Fibroblast of lung (primary cell): ENCODE measurements at places on chromosomes 2 and 18. TPM values are rescaled to one million over a fixed set of nuclear protein-coding genes. Genes with fewer than 3 reads are reported as not detected.
A peak's percentile ranks its signal among the peaks of the same experiment; 100 is the strongest.

GRCh38 chr2:11343650-11344341 is 640 bp downstream of the ROCK2 start:
- peak overlapping the region; percentile 86 for H3K27ac ChIP-seq
- H3K27me3 ChIP-seq = no peaks in the 10 kb centered on the region
- no peak for DNase-seq
- H3K4me1 ChIP-seq = peaks cover 9% of the 10 kb centered on the region
- H3K36me3 ChIP-seq = no peaks in the 10 kb centered on the region
- H3K4me3 ChIP-seq = peak overlapping the region; percentile 95

DNA sequence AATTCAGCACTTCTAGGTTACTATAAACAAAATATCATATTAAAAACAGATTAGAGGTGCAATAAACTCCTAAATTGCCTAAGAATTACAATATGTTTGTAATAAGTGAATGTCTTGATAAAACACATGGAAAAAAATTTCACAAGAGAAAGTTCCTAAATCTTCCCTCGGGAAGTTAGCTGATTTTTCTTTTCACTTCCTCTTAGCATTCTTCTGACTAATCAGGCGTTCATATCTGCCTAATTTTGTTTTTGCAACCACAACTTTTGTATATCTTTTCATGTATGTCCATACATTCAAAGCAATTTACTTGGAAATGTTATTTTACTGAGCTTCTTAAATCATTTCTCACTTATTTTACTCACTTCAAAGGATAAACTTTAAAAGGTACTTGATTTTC is 88.5 kb downstream of the RTTN start:
- no peaks in the 10 kb centered on the region for H3K27me3 ChIP-seq
- H3K27ac ChIP-seq = no peak overlapping the region
- H3K4me1 ChIP-seq = no peaks in the 10 kb centered on the region
- peak; percentile 24 for DNase-seq
- no peak overlapping the region for H3K4me3 ChIP-seq
- H3K36me3 ChIP-seq = no peaks in the 10 kb centered on the region

DNA sequence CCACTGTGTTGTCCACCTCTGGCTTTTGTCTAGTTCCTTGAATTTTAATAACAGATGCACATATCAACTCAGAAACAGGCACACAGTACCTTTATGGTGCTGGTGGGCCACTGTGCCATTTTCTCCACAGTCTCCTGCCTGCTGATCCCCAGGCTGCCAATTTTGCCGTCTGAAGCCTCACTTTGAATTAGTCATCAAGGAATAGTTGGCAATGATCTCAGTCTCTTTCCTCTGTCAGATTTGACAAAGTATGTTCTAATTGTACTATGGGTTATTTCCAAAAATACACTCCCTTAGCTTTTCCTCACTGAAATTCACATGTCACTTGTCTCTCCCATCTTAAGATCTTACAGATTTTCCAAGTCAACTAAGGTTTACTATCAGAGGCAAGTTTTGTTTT is 140.7 kb downstream of the ZNF516 start:
- no peaks in the 10 kb centered on the region for H3K27me3 ChIP-seq
- H3K36me3 ChIP-seq = no peaks in the 10 kb centered on the region
- H3K27ac ChIP-seq = no peak overlapping the region
- no peak overlapping the region for H3K4me3 ChIP-seq
- H3K4me1 ChIP-seq = peaks cover 5% of the 10 kb centered on the region
- peak; percentile 81 for DNase-seq

Gene ANTXR1
- 44.6 and 45.5 TPM in 2 replicates for total RNA-seq

- peaks cover 7% of the 10 kb centered on the region for H3K4me1 ChIP-seq
- DNase-seq = peak; percentile 79
- H3K27me3 ChIP-seq = no peaks in the 10 kb centered on the region
- no peak overlapping the region for H3K4me3 ChIP-seq
- H3K27ac ChIP-seq = peak overlapping the region; percentile 46
Observed at GRCh38 chr2:75570948-75571729, 10.4 kb upstream of the EVA1A start.

Gene METTL4
- 9.8 and 12.2 TPM in 2 replicates for total RNA-seq

DNA sequence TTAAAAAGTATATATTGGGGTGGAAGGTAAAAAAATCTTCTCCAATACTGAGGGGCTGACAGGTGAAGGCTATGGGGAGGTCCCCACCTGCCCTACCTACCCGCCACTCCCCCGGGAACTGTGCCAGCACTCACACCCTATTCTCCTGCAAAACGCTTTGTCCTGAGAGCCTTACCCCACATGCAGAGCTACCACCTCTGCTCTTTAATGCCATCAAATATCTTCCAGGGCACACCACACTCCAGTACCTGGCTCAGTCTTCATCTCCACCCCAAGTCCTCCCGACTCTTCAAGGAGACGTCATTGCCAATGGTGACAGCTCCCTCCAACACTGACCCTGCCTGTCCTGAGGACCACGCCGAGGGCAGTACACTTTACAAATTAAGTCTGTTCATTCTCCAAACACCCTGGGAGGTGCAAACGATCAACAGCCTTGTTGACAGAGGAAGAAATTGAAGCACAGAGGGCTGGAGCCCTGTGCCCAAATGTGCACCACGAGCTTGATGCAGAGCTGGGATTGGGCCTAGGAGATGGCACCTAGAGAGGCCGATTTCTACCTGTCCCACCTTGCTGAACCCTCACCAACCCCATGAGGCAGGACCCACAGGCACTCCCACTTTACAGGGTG is 6.0 kb upstream of the GPR55 start:
- no peaks in the 10 kb centered on the region for H3K36me3 ChIP-seq
- H3K4me1 ChIP-seq = peaks cover 2% of the 10 kb centered on the region
- no peak overlapping the region for H3K4me3 ChIP-seq
- peaks cover 3% of the 10 kb centered on the region for H3K27me3 ChIP-seq
- no peak for DNase-seq

Gene GALR1
- total RNA-seq = not detected in 2 replicates

DNA sequence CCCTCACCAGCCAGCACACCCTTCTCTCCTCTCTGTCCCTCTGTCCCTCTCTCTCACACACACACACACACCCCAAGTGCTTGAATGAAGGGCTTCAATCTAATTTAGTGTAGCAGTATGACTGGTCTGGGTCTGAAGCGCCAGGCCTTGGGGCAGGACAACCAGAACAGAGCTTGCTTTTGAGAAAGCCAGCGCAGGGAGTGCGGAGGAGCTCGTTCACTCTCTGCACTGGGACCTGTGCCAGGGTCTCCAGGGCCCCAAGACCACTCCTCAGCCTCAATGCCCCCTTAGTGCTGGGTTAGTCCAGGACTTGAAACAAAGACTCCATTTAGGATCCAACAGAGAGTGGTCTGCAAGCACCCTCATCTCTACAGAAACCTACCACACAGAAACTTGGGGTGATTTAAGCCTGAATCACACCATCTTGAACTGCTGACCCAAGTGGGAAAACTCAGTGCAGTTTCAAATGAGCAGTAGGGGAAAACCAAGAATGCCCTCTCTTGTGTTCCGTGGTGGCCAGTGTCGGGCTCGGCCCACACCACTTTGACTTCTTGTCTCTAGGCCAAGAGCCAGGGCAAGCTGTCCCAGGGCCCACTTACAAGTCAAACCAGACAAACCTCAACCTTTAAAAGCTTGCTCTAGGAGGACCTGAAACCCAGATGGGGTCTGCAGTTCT is 66.6 kb upstream of the WIPF1 start:
- no peak overlapping the region for H3K4me3 ChIP-seq
- no peak for DNase-seq
- H3K4me1 ChIP-seq = peaks cover 10% of the 10 kb centered on the region
- H3K27me3 ChIP-seq = no peaks in the 10 kb centered on the region
- no peaks in the 10 kb centered on the region for H3K36me3 ChIP-seq
- peak overlapping the region; percentile 46 for H3K27ac ChIP-seq

Gene ZC3H6
- total RNA-seq = 4.4 and 6.6 TPM in 2 replicates

Gene CXCR1
- total RNA-seq = not detected in 2 replicates

GRCh38 chr2:143870696-143871095 is 649.2 kb downstream of the ZEB2 start:
- no peak overlapping the region for H3K27ac ChIP-seq
- no peak for DNase-seq
- H3K4me3 ChIP-seq = no peak overlapping the region
- no peaks in the 10 kb centered on the region for H3K27me3 ChIP-seq

DNA sequence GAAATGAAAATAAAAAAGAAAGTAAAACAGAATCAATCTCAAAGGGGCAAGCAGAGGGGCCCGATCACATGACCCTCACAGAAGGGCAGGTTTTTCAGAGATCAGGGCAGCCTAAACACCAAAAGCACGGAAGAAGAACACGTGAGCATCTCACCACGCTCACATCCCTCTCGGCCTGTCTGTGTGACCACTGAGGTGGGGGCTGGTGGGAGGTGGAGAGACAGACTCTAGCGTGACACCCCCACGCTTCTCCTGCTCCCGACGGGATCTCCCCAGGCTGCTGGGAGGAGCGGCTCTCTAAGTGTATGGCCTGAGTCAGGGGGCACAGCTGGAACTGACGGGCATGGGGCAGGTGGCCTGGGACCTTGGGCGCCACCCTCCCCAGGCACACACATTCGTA is 23.5 kb upstream of the MTERF4 start:
- no peak for DNase-seq
- no peaks in the 10 kb centered on the region for H3K27me3 ChIP-seq
- H3K4me1 ChIP-seq = no peaks in the 10 kb centered on the region
- H3K36me3 ChIP-seq = peaks cover 4% of the 10 kb centered on the region
- H3K4me3 ChIP-seq = no peak overlapping the region

DNA sequence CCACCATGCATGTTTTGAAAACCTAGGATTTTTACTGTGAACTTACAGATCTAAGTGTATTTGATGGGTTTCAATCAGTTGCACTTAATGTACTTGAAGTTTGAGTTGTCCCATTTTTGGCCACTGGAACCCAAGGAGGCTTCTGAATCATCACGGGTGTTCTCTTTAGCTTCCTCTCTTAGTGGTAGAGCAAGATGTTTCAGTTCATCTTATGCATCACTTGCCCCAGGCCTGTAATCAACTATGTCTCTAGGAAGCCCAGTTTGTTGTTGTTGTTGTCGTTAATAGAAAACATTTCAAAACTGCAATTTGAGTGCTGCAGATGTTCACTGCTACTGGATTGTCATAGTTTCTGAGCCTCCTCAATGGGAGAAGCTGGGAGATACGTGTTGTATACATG is 97.0 kb downstream of the FHOD3 start:
- no peak for DNase-seq
- no peak overlapping the region for H3K4me3 ChIP-seq
- no peaks in the 10 kb centered on the region for H3K27me3 ChIP-seq

- H3K27ac ChIP-seq = no peak overlapping the region
- H3K4me3 ChIP-seq = no peak overlapping the region
- H3K4me1 ChIP-seq = peaks cover 5% of the 10 kb centered on the region
- peak; percentile 52 for DNase-seq
- no peaks in the 10 kb centered on the region for H3K36me3 ChIP-seq
Observed at GRCh38 chr2:17621781-17622180, 81.3 kb downstream of the VSNL1 start.

DNA sequence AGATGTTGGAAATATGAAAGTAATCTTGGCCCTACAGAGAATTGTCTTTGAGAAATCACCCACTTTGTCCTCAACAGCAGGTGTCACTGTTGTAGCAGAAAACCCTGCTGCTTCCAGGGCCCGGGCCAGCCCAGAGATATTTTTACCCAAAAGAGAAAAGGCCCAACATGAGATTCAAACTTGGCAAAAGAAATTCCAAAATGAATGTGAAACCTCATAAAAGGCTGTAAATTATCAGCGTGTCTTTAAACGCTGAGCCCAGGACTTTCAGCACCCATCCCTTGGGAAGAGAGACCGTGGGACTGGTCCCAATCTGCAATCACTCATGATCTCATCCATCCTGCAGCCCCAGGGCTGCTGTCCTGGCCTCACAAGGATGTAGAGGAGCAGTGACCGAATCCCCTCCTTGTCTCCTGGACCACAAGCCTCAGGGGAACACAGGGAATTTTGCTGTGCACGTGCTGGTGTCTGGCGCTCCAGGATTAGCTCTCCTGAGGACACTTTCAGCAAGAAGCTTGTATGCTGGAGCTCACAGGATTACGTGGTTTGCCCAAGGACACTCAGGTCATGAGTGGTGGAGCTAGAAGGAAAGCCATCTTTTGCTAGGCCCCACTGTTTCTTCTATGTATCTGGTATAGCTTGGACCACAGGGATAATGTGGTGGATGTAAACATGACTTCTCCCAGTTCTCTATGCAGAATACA is 202.1 kb downstream of the RNF144A start:
- peak; percentile 25 for DNase-seq
- no peaks in the 10 kb centered on the region for H3K27me3 ChIP-seq
- H3K4me1 ChIP-seq = no peaks in the 10 kb centered on the region
- H3K4me3 ChIP-seq = no peak overlapping the region
- H3K36me3 ChIP-seq = no peaks in the 10 kb centered on the region

Gene LCT
- under 0.01 TPM in 2 replicates for total RNA-seq

DNA sequence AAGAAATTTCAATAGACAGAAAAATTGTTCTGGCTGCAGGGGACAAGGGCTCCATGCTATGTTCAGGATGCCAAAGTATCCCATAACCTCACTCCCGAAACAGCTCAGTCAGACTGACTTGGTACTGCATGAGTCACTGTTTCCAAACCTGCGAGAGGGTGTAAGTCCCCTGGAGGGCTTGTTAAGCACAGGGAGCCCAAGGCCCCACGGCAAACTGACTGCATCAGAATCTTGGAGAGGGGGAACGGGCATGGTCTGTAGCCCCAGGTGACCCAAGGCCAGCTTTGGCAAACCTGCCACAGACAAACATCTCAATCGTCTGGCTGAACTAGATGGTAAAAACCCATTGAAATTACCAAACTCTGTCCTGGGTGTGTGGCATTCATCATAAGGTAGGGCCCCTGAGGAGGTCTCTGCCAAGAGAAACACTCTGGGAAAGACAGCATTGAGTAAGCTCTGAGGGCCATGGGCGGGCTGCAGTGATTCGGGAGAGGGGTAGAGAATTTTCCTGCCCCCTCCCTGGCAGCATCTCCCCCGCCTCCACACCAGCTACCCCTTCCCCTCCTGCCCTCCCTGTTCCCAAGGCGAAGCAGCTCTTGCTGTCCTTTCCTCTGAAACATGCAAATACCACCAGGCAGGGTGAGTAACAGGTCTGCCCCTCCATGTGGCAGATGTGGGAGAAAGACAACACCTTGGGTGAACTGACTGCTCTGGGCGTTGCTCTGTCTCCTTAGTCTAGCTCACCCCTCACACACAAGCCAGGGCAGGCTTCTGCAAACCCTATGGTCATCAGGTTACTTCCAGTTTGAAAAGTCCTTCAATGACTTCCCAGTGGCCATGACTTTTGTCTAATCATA is 274.7 kb upstream of the SIX2 start:
- no peak overlapping the region for H3K4me3 ChIP-seq
- DNase-seq = peak; percentile 91
- no peaks in the 10 kb centered on the region for H3K36me3 ChIP-seq
- H3K27ac ChIP-seq = no peak overlapping the region
